ENCODE measurements at places on chromosomes 5 and 9.

DNA sequence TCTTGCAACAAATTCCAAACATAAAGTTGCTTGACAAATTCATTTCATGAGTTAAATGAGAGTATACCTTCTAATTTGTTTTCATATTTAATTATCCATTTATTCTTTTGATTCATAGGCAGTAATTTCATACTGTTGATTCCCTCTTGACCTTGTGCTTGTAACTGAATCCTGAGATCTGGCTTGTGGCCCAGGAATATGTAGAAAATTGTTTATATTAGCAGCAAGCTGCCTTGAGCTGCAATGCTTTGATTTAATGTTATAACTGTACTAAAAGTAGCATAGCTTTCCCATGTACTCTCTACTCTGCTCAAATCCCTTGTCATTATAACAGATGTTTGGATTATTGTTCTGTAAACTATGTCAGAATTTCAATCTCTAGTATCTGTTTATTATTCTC is 780.7 kb downstream of the NR2F1-AS1 start:
- no peak for DNase-seq

DNA sequence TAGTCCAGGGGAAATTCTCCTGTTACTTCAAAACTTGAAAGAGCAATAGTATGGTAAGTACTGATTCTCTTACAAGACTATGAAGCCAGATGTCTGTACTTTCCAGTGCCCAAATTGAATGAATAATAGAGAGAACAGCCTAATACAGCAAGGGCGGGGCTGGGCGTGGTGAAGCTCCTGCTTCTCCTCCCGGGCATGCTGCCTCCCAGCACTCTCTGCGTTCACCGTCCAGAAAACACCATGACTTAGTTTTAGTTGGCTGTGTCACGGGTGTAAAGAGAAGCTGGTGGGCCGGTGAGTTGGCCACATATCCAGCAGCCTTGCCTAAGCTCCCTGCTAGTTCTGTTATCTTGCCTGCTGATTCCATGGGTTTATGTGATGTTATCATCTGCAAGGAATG is 40.7 kb upstream of the ADAMTS2 start:
- DNase-seq: no peak

DNA sequence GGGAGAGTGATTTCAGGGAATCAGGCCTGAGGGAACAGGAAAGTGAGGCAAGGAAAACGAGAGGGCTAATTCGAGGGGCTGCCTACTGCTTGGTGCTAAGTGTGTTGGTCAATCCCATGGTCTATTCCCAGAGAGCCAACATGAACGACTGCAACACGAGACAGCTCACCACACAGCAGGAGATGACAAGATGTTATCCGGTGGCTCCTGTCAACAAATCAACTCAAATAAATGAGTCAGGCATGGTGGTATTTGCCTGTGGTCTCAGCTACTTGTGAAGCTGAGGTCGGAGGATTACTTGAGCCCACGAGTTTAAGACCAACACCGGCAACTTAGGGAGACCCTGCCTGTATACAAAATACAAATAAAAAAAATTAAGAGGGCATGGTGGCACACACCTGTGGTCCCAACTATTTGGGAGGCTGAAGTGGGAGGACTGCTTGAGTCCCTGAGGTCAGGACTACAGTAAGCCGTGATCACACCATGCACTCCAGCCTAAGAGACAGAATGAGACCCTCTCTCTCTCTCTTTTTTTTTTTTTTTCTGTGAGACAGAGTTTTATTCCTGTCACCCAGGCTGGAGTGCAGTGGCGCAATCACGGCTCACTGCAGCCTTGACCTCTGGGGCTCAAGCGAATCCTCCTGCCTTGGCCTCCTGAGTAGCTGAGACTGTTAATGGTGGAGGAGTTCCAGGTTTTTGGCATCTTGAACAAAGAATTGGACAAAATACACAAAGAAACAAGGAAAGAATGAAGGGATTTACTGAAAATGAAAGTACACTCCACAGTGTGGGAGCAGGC is 9.0 kb upstream of the FAF2 start:
- no peak for DNase-seq

GRCh38 chr5:54521856-54522479 is 4.4 kb downstream of the SNX18 start:
- no peak for DNase-seq

DNA sequence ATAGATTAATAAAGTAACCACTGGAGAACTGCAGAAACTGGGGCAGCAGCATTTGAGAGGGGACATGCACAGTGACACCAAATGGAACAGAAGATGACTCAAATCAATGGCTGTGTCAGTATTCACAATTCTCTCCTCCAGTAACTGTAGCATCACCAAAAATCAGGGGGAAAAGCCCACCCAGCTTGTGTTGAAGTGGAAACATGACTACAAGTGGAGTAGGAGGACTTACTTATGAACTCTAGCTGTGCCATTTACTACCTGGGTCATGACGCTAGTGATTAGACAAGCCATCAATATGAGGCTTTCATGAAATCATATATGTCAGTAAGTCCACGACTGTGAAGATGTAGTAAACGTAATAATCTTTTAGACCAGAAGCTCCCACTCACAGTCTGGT is 199.8 kb upstream of the PTGER4 start:
- DNase-seq: no peak

- no peak for DNase-seq
Measured at GRCh38 chr9:70635790-70636189, 221.3 kb upstream of the KLF9 start.

- no peak for DNase-seq
Measured at GRCh38 chr5:178058321-178059012, 54.9 kb upstream of the N4BP3 start.

DNA sequence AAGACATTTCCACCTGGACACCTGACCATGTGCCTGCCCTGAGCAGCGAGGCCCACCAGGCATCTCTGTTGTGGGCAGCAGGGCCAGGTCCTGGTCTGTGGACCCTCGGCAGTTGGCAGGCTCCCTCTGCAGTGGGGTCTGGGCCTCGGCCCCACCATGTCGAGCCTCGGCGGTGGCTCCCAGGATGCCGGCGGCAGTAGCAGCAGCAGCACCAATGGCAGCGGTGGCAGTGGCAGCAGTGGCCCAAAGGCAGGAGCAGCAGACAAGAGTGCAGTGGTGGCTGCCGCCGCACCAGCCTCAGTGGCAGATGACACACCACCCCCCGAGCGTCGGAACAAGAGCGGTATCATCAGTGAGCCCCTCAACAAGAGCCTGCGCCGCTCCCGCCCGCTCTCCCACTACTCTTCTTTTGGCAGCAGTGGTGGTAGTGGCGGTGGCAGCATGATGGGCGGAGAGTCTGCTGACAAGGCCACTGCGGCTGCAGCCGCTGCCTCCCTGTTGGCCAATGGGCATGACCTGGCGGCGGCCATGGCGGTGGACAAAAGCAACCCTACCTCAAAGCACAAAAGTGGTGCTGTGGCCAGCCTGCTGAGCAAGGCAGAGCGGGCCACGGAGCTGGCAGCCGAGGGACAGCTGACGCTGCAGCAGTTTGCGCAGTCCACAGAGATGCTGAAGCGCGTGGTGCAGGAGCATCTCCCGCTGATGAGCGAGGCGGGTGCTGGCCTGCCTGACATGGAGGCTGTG is 32.4 kb downstream of the CXXC5 start:
- no peak for DNase-seq

All from endothelial cell (in vitro differentiated cells).